ENCODE measurements at places on chromosomes 6 and 20.

DNA sequence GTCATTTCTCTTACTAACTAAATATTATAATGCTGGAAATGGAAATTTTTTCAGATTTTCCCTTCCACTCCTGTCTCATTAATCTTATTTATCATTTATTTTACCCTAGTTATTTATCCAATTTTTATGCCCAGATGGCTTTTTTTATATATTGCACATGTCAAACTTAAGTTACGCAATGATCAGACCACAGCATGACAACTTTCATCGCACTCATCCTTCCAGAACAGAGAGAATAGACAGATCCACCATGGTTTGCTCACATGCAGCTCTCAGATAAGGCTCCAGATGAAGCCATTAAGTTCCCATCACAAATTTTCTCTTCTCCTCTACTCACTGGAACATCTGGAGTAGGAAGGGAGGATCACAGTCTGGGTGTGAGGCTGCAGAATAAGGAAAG lies 48.7 kb downstream of the MAP7 start:
- no peak for DNase-seq

- DNase-seq: peak; percentile 26
Measured at GRCh38 chr20:35831029-35831428, 59.2 kb downstream of the PHF20 start.

- DNase-seq: peak; percentile 85
Measured at GRCh38 chr6:56244528-56245253, 2.7 kb downstream of the COL21A1 start.

DNA sequence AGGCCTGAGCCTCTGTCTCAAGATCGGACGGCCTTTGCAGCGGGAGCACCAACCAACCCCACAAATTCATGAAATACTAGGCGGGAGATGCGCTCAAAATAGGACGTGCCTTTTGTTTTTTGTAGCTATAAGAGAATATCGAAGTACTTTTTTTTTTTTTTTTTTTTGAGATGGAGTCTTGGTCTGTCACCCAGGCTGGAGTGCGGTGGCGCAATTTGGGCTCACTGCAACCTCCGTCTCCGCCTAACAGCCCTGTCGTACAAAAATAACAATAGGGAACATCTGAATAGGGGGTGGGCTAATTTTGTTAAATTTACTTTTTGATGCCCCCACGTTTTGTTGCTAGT lies 5.9 kb upstream of the TUBB2A start:
- DNase-seq: no peak

DNA sequence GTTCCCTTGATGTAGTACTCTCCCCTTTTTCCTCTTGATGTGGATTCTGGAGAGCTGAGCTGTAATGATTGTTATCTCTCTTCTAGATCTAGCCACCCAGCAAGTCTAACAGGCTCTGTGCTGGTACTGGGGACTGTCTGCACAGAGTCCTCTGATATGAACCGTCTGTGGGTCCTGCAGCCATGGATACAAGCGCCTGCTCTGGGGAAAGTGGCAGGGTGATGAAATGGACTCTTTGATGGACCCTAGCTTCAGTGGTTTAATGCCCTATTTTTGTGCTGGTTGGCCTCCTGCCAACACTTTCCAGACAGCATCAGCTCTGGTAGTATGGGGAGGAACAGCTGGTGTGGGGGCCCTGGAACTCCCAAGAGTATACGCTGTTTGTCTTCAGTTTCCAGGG lies 216.3 kb downstream of the ADGRG6 start:
- peak; percentile 27 for DNase-seq

GRCh38 chr6:166555086-166555485 lies 31.4 kb downstream of the RAMACL start:
- DNase-seq: no peak

GRCh38 chr6:161301338-161301737 lies 27.5 kb upstream of the AGPAT4 start:
- DNase-seq: peak; percentile 71

GRCh38 chr6:118804091-118804490 lies 89.9 kb upstream of the ASF1A start:
- no peak for DNase-seq

- no peak for DNase-seq
Measured at GRCh38 chr6:167091026-167091804, 31.7 kb upstream of the CCR6 start.

- DNase-seq: no peak
Measured at GRCh38 chr6:100470422-100471120, 5.8 kb upstream of the SIM1 start.

GRCh38 chr6:157185986-157186385 lies 137.3 kb downstream of the TMEM242 start:
- DNase-seq: no peak

DNA sequence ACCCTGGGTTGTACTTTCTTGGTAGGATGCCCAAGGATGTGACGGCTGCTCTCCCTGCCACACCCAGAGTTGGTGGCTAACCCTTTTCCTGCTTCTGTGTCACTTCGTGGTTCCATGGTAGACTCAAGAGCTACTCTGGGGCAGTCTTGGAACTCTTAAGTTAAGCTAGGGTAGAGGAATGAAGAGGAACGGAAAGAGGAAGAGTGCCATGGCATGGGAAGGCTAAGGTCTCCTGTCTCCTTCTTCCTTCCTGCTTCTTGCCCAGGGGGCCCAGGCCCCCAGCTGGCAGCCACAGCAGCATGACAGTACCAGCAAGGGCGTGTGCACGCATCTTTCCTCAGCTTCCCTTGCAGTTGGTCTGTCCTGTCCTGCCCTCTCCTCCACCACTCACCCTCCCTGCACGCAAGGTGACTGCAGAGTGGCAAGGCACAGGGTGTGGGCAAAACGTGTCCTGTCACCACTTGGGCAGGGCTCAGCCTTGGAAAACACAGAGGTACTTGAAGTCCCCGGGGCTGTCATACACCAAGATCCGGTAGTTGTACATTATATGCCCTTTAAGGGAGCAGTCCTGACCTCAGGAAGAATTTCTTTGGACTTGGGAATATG lies 39.8 kb upstream of the TGM3 start:
- no peak for DNase-seq

DNA sequence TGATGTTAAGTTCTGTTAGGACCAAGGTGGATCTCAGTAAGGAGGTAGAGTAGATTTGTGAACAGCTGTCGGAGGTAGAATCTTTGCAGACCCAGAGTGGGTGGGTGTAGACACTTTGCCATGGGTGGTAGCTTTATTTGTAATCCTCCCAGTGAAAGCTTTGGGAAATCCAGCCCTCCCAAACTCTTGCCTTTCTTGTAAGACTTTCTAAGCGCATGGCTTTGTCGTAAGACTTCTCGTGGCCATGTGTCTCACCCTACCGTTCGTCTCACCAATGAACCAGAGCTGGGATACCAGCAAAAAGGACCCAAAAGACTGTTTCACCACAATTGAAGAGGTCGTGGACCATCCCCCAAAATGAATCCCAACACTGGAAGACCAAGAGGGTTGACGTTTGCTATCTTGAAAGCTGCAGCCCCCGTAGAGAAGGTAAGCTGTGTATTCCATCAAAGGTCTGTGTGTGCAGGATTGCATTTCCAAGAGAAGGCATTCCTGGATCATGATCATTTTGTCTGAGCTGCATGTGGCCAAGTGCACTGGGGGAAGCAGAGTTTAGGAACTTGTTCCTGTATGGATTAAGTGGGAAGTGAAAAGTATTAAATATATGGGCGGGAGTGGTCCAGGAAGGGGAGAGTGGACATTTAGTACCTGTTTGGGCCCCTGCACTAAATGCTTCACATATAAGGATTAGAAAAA lies 5.8 kb upstream of the TMEM14A start:
- no peak for DNase-seq

DNA sequence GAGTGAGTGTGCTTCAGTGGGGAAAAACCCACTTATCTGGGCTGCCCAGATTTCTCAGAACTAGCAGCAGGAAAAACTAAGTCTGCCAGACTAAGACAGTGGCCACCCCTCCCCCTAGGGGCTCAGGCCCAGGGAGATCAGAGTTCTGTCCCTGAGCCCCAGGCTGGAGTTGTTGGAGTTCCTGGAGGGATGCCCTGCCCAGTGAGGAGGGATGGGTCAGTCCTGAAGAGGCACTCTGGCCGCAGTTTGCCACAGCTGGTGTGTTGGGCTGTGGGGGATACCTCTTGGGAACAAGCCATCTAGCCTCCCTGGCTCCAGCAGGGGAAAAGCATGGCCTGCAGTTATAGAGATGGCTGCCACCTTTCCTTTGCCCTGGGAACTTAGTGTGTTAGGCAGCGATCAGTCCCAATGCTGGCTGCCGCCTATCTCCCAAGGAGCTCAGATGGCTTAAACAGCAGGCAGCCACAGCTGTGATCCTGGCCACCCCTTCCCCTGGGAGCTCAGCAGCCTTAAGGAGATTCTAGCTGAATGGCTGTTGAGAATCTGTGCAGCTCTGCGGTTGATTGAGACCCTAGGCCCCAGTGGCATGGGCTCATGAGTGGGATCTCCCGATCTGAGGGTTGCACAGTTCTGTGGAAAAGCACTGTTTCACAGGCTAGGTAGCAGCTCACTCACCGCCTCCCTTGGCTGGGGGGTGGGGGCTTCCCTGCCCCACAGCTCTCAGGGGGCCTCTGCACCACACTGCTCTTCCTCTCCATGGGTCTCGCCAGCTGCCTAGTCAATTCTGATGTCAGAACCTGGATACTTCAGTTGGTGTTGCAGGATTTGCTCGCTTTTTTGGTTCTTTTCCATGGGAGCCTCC lies 13.2 kb downstream of the SIRPG start:
- no peak for DNase-seq

DNA sequence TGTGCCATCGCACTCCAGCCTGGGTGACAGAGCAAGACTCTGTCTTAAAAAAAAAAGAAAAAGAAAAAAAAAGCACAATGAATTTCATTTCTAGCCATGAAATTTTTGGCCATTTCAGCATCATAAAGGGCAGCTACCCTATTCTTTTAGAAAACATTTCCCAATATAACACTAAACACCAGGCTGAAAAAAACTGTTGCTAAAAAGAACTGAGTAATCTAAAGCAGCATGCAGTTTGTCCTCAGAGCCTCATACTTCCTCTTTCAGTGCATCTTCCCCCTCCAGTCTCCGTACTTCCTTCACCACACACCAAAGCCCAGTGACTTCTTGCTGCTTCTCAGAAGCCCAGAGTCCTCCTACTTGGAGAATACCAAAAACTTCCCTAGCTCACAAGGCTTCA lies 5.6 kb upstream of the IFNGR1 start:
- DNase-seq: no peak

DNA sequence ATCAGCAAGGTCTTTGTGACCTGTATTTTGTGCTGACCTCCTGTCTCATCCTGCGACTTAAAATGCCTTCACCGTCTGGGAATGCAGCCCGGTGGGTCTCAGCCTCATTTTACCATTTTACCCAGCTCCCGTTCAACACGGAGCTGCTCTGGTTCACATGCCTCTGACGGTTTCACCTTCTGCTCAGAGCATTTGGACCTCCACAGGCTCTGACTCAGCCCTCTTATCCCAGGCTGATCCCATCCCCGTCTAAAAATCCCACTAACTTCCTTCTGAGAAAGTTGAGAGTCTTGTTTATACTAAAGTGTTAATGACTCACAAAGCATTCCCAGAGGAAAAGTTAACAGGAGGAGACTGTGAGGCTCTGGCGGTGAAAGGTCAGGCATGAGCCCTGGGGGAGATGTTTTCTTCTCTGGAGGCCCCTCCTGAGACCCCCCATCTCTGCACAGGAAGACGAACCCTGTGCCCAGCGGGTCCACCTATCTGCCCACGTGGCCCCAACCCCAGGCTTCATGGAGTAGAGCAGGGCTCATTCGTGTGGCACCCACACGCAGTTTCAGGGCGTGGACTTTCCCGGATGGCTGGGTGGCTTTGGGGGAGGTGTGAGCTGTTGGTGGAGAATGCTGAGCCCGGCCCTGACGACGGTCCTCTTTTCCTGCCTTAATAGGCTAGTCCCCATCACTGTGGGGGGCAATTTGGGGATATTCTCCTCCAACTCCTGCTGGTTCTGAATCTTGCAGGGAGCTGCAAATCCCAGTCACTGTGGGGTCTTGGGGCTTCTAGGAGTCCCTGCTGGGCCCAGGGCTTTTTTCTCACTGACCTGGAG lies 3.3 kb upstream of the BIRC7 start:
- DNase-seq: peak; percentile 71

DNA sequence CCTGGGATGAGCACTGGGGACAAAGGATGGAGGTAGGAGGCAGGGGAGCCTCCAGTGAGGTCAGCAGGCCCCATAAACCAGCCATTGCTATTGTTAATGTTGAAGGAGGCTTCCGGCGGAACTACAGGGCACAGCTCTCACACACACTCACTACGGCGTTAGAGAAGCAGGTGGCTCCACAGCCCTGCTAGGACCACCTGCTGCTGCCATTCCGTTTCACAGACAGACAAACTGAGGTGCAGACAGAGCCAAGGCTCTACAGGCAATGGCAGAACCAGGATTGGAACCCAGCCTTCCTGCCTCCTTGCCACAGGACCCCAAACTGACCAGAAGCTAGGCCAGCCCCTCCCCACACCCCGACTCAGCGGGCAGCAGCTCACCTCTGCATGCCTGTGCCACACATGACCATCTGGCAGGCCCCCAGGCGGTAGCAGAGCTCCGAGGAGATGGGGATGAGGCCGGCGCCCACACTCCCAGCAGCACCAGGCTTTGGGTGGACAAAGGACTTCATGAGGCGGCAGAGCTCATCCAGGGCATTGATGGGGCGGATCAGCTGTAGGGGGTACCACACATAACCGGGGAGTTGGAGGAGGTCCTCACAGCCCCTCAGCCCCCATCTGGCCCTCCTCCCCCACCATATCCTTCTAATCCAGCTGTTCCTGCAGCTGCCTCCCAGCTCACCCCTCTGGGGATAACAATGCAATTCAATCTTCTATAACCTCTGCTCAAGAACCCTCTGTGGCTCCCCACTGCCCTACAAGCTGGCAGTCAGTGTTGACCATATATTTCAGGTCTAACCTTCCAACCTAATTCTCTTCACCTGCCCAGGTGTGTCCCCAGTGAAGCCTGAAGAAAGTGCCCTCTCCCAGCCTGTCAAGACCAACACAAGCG lies 198.5 kb downstream of the PREX1 start:
- no peak for DNase-seq

GRCh38 chr6:61585504-61585903 lies 700.5 kb downstream of the KHDRBS2 start:
- DNase-seq: no peak

- DNase-seq: peak; percentile 26
Measured at GRCh38 chr20:23320317-23320716, 30.3 kb upstream of the NXT1 start.

DNA sequence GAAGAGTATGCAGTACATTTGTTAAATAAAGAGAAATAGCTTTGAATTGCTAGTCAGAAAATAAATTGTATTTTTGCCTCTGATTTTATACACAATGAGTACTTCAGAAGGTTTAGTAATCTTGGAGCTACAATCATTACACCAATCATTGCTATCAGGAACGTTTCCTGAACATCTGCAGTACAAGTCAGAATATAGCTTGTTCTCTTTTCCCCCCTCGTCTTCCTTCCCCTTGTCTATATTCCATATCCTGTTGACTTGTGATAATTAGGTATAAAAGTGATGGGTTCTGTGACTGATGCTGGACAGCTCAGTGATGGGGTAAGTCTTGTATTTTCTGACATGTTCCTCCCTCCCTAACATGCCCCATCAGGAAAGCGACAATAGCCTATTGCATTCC lies 94.0 kb downstream of the AHI1 start:
- DNase-seq: no peak

Measured in epithelial cell of esophagus (primary cell).